ENCODE measurements at places on chromosomes 4 and X.
A peak's percentile ranks its signal among the peaks of the same experiment; 100 is the strongest.

DNA sequence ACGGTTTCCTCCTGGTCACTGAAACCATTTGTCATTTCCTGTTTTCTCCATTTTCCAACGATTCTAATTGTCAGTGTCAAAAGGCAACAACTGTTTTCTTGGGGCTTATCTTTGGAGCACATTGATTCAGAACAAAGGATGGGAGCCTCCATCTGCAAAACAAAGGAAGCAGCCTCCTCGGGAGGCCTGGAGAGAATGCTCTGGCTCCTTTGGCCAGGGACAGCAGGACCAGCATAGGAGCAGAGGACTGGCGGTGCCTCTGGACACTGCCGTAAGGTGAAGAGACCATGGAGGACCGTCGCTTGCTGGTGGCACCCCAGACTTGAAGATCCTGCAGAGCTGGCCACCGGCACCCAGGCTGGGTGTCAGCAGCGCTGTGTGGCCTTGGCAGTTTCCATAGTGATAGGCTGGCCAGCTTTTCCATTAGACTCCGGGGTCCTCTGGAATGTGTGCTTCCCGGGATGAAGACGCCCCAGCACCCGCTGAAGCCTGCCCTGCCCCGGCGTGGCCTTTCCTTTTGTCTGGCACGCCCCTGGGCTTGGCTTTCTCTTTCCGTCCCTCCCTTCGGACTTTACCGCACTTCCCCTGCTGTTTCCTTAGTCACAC is 61.1 kb upstream of the MTM1 start:
- DNase-seq = no peak

DNA sequence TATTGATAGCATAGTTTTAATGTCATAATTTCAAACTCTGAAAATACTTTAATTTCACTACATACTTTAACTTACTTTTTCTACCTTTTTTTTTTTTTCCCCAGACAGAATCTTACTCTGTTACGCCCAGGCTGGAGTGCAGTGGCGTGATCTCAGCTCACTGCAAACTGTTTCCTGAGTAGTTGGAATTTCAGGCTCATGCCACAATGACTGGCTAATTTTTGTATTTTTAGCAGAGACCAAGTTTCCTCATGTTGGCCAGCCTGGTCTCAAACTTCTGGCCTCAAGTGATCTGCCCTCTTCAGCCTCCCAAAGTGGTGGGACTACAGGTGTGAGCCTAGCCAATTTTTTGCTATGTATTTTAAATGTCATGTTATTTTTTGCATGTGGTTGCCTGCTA is 741.6 kb downstream of the TRAM1L1 start:
- DNase-seq = no peak

- no peak for DNase-seq
Measured at GRCh38 chrX:50876551-50876950, 34.0 kb upstream of the BMP15 start.

- no peak for DNase-seq
Measured at GRCh38 chrX:118862091-118862490, 38.5 kb downstream of the ZCCHC12 start.

DNA sequence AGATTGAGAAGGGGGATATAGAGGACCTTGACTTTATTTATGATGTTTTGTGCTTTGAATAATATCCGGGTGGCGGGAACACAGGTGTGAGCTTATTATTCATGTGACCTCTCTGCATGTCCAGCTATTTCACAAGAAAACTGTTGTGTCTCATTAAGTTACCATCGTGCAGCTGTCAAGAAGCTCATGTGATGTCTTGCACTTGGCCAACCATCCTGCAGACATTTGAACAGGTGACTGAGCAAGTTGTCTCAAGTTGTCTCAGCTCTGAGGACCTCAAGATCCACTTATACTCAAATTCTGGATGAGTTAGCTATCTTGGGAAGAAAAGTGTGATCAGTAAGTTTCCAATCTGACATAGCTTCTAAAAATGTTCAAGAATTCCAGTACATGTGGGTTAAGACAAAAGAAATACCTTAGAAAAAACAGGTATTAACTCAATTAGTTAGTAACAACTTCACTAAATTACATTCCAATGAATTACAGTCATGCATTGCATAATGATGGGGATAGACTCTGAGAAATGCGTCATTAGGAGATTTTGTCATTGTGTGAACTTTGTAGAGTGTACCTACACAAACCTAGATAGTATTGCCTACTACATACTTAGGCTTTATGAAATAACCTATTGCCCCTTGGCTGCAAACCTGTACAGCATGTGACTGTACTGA is 462.2 kb downstream of the INPP4B start:
- no peak for DNase-seq

DNA sequence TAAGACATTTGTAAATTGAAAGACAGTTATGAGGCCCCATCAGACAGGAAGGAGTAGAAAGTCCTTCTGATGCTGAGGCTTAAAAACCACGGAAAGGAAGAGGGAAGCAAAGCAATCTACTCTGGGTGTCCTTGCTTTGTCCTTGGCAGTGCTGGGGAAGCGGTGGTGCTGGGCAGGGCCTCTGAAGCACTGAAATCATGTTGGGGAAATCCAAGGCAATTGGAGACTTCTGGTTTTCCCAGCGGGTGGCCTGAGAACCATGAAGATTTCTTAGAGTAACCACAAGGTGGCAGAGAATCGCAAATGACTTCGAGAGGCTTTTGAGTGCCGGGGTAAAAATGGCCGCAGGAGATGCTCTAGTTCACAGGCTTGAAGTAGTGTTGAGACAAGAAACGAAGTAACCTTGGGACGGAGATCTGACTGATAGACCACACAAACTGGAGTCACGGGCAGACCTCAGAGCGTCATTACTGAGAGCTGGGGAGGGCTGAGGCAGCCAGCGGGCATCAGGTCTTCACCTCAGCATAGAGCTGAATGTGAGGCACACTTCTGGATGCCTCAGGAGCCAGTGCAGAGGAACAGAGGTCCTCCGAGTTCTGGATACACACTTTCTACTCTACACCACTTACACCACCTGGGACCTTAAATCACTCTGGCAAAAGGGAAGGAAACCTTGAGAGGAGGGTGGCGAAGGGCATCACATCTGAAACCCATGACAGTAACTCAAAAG is 130.7 kb upstream of the GPRIN3 start:
- peak; percentile 3 for DNase-seq

DNA sequence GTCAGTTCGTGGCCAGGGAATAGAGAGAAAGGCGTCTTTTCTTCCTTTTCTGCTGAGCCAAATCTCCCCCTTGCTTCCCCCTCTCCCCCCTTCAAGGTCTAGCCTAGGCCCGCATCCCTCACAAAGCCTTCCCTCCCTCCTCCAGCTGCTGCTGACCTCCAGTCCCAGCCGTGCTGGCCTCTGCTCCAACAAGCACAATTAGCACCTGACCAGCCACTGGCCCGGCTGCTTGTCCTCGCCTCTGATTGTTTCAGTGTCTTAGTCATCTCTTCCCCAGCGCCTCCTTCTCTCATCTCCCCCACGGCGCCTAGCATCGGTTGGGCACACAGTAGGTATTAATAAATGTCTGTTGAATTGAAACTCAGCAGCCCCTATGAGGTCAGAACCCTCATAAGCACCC is 4.2 kb downstream of the ELF4 start:
- no peak for DNase-seq

DNA sequence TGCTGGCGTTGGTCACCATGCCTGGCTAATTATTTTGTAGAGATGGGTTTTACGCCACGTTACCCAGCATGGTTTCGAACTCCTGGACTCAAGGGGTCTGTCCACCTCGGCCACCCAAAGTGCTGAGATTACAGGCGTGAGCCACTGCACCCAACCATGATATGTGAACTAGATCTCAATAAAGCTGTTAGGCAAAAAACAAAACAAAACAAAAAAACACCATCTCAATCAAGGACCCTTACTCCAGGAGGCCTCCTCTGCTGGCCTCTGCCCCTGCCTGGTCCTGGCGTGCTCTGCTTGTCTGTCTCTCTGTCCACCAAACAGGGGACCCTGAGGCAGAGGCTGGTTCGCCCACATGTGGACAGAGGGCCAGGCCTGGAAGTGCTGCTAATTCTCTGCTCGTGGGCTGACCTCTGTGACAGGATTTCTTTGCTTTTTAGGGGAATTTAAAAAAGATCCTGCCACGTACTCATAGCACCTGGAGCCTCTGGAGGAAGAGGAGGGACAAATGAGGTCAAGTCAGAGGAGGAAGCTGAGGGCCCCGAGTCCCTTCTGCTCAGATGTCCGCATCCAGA is 32.7 kb upstream of the WFS1 start:
- DNase-seq = no peak

- DNase-seq = no peak
Measured at GRCh38 chr4:73181231-73181630, 77.4 kb downstream of the ANKRD17 start.

DNA sequence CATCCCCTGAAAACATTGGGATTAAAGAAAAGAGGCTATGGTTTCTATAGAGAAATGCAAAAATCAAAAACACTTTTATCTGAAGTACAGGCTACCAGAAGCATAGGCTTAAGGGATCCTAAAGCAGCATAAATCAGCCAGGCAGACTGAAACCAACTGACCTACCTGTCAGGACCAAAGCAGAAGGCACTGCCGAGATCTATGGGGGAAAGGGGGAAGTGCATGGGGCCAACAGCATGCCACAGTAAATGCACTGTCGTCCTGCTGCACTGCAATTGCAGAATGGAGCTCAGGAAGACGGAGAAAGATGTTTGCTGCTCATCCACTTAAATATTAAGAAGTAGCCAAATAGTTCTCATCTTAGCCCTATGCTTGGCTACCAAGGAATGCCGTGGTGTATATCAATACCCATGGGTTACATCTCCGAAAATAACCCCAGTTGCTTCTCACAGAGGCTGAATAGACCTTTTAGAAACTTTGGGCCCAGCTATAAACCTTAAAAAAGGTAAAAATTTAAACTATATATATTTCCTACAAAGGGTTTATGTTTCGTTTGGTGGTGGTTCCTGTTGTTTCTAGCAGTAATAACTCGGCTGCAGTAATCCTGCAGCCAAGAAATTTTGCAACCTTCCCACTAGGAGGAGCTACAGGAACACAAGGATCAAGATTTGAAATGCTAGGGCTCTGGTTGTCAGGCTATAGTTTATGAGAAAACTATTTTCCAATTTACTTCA is 312.2 kb upstream of the DIAPH2 start:
- DNase-seq = no peak

DNA sequence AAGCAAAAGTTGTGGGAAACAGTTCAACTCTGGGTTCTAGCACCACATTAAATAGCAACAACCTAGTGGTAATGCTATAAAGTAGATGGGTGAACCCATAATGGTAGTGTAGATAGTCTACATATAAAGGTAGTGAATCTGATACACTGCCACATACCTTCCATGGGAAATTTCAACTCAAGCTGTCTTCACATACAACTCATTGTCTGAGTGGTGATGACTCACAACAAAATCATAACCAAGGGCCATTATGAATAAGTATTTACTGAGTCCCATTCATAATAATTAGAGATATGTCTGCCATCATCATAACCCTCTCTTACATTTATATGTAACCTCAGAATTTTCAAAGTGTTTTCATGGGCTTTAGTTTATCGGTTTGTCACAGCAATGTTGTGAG is 34.8 kb downstream of the EGF start:
- no peak for DNase-seq

GRCh38 chrX:118225711-118226428 is 109.3 kb upstream of the KLHL13 start:
- DNase-seq = no peak

DNA sequence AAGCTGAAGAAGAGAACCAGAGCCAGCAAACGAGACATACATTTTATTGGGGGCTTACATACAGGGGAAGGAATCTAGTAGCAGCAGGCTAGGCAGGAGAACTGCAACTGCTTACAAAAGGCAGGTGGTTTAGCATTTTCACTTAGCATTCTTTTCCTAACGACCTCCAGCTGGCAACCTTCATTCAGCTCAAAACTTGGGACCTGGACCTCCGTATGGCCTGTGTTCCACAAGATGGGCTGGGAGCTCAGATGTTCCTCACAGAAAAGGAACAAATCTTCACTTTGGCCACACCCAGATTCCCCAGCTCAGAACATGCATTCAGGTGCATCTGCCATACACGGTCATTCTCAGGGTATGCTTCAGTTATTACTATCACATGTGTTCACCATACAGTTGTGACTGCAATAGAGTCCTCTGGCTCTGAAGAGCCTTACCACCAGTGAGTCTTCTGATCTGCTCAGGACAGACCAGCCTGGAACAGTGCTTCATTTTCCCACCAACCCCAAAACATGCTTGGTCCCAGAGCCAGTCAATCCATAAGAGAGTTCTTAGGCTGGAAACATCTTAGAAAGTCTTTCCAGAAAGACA is 29.6 kb upstream of the AP1AR start:
- no peak for DNase-seq

- DNase-seq = no peak
Measured at GRCh38 chr4:102141842-102142241, 203.4 kb downstream of the SLC39A8 start.

DNA sequence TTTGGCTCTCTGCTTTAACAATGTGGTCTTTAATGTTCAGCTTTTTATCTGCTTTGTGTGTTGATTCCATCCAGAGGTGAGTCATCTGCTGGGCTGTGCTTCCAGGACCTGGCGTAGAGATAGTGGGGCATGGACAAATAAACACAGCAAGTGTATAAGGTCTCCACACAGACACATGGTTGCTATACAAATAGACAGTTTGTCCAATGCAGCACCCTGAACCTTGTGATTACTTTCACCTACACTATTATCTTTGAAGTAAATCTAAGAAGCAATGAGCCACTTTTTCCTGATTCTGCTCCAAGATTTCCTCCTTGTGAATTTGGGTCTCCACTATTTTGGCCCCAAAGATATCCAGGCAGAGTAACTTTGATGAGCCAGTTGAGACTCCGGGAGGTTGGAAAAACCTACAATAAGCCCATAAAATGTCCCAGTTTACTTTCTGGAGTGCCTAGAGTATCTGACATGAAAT is 12.1 kb downstream of the PPARGC1A start:
- DNase-seq = no peak

DNA sequence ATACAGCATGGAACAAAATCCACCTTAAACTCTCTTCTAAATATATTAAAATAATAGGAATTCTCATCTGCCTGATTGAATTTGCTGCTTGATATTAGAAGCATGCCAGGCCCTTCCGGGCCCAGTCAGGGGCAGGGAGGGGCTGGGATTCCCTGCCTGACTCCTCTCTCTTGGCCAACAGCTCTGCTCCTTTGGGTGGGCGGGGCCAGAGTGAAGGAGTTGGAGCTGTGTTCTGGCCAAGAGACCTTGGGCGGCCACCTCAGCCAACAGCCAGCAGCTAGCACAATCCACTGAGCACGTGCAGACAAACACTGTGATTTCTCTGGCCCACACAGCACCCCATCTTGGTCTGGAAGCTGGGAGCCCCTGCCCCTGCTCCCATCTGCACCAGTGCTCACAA is 140.3 kb downstream of the PJA1 start:
- DNase-seq = no peak

- no peak for DNase-seq
Measured at GRCh38 chrX:10077425-10078188, 79.2 kb upstream of the CLCN4 start.

- no peak for DNase-seq
Measured at GRCh38 chr4:96056346-96056934, 216.5 kb downstream of the PDHA2 start.

GRCh38 chrX:132257116-132257515 is 37.9 kb upstream of the RAP2C start:
- DNase-seq = no peak

DNA sequence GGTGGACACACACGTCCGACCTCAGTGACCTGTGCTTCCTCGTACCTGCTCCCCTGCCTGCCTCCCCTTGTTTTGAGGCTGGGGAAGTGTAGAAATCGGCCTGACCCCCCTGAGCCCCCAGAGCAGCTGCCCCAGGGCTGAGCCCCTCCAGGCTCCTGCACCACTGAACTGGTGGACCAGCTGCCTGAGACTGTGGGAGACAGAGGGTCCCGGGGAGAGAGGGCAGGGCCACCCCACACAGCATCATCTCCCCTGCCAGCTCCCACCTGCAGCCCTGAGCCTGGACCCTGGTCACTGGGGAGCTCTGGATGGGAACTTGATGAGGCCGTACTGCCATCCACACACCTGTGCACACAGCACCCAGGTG is 15.0 kb upstream of the NAT8L start:
- no peak for DNase-seq
